GM20000 (cell line): ENCODE measurements at places on chromosomes 6 and 20.

GRCh38 chr6:43879722-43880121 lies 109.7 kb downstream of the VEGFA start:
- DNase-seq, result no peak

DNA sequence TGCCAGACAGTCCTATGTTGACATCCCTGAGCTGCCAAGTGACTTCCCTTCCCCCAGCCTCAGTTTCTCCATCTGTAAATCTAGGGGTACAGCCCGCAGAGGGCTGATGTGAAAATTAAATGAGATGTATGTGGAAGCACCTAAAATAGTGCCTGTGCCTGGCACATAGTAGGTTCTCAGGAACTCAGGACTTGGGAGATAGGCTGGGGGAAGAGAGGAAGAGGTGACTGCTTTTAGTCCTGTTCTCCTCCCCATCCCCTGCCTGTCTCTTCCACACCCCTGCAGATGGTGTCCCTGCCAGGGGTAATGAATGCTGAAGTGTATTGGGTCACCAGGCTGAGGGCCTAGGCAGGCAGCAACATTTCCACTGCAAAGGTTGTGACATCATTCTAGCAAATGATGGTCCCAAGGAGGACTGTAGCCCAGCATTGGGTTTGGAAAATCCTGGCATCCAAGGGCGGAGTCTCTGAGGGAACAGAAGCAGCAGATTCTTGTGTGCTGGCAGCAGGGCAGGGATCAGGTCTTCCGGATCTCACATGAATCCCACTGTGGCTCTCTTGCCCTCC lies 1.8 kb downstream of the SNPH start:
- peak; percentile 2 for DNase-seq

DNA sequence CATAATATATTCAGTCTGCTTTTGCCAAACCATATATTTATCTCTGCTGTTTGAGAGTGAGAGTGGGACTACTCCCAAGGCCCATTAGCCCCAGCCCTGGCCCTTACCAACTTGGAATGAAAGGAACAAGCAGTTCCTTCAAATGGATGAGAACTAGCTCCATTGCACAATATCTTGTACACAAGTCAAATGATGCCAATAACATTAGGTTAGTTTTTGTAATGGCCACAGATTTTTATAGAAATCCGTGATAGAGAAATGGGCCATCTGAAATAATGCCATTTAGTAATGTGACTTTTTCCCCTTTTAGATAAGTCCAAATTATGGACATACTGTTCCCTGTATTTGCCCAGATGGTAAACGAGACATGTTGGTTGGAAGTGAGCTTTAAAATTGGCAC lies 117.0 kb downstream of the MAP3K7 start:
- no peak for DNase-seq

GRCh38 chr6:162119341-162119740 lies 608.2 kb downstream of the PRKN start:
- no peak for DNase-seq

DNA sequence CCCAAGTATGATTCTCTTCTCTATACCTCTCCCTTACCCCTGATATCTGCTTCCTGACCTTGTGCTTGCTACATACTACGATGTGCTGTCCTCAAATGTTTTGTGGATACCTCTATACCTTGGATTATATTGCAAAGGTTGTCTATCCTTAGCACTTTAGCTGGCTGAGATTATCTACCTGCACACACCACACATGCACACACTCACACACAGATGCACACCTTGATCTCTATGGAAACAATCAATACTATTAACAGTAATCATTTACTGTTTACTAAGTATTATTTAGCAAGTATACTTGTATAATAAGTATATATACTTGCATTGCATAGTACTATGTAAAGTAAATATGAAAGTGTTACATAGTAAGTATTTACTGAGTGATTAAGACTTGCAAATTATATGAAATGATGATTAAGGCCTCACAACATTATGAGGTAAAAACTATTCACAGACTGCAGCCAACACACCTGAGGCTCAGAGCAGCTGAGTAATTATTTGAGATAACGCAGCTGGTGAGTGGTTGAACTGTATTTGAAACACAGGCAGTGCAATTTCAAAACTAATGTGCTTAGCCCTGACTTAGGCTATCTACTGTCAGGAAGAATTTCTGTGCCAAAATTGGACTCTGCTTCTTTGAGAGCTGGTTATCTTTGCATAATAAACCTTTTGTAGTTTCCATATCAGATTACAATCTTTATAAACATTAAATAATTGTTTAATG lies 699.9 kb downstream of the FRK start:
- DNase-seq, result no peak

DNA sequence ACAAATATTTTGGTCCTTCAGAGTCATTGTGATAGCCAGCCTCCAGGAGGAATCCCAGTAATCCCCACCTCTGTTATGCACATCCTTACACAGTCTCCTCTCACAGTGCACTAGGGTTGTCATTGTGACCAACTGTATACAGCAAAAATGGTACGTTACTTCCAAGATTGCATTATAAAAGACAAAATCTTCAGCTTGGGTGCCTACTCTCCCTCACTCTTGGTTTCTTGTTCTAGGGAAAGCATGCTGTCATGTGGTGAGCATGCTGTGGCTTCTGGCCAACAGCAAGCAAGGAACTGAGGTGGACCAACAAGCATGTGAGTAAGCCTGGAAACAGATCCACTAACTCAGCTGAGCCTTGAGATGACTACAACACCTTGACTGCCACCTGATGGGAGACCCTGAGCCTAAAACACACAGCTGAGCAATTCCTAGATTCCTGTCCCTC lies 130.1 kb upstream of the DST start:
- DNase-seq, result no peak

DNA sequence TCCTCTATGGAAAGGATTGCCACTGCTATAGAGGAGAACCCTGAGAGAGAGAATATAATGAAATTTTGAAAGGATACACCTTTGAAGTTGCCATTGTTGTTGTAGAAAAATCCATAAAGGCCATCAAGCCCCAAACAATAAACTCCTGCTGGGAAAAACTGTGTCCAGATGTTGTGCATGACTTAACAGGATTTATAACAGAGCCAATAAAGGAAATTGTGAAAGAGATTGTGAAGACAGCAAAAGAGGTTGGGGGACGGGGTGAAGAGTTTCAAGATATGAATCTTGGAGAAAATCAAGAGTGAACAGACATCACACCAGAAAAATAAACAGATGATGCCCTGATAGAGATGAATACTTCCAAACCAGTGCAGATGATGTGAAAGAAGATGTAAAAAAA lies 396.4 kb downstream of the BCKDHB start:
- DNase-seq, result no peak

DNA sequence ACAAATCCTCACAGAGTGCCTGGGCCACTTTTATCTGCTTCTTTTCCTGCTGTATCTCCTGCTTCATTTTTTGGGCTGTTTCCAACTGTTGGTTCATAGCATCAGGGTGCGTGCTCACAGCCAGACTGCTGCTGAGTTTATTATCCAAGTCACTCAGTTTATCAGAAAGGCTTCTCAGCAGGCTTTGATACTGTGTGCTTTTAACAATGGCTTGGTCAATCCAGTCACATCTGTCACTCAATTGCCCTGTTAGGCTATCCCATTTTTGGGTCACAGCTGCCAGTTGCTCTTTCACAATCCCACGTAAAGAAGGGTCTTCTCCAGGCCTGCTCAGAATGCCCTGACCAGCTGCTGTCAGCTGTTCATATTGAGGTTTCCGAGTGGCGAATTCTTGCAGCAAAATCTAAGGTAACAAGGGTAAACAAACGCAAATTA lies 87.2 kb downstream of the DST start:
- DNase-seq, result no peak

DNA sequence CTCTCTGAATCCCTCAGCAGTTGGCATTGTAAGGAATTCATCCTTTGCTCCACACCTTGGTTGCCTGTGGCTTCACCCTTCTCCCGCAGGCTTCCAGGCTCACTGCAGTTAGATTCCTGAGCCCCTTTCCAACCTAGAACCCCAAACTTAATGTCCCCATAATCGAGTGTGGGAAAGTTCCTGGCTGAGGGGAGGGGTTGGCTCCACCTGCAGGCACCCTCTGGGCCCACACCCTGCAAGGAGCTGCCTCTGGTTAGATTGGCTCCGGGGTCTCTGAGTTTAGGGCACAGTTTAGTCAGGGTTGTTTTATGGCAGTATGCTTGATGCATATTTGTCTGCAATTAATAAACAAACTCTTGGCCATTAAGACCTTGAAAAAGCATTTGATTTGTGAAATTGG lies 63.4 kb downstream of the MTHFD1L start:
- peak; percentile 31 for DNase-seq

DNA sequence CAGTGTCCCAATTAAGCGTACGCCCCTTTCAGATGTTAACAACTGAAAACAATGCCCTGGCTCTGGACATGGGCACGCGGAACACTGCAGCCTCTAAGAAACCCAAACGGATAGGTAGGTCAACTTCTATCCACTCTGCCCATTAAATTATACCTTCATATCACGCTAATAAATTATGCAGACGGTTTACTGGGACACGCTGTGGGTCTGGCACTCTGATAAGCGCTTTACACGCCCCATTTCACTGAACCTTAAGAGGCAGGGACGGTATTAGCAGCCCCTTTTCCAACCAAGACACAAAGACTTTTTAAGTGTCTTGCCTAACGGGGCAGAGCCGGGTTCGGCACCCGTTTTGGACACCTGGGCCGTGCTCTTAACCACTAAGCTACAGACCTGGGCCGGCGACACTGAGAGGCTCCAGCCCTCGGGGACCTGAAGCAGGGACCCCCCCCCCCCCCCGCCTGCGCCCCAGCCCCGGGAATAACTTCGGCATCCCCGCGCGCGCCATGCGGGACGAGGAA lies 744 bp downstream of the STAU1 start:
- peak; percentile 32 for DNase-seq

GRCh38 chr6:105178110-105178509 lies 1.7 kb downstream of the POPDC3 start:
- no peak for DNase-seq

DNA sequence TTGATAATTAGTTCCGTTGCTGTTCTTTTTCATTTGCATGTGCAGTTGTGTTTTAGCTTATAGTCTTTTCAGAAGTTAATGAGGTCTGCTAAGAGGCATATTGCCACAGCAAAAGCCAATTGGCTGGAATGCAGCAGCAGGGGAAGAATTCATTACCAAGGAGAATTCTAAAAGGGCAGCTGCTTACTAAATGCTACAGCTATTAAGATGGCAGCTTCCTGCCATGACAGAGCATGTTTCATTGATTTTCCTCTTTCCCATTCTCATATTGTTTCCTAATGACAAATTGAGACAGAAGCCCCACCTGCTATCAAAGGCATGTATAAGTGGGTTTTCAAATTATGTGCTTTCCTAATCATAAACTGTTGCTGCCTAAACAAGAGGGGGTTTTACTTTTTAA lies 66.6 kb downstream of the CLVS2 start:
- DNase-seq, result no peak

DNA sequence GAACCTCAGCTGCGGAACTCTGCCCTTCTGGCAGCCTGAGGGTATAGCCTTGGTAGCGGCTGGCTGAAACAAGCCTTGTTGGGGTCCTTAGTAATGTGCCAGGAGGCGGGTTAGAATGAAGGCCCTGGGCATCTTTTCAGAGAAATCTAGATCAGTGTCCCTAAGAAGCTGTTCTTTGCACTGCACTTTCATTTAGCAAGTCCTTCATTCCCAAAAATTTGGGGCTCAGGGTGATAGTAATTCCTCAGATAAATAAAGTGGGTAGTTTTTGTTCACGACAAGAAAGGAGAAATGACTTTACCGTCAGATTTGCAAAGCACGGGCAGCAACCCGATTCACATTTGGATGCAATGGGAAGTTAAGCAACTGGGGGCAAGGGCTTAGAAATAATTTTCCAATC lies 3.2 kb downstream of the INSM1 start:
- no peak for DNase-seq

DNA sequence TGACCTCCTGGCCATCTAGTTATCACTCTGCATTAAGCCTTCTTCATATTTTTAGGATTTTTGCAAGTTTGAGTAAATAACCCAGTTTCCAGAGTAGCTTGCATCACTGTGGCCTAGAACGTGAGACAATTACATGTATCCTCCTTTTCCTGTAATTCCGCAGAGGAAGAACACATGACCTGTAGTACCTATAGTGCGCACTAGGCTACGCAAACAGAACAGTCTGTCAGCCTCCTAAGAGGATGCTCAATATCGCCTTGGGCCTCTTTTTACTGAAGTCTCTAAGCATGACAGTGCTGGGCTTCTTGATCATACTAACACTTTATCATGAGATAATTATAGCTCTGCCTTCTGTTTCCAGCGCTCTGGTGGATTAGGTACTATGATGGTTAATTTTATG lies 20.2 kb upstream of the NR2E1 start:
- DNase-seq, result no peak

GRCh38 chr6:16409531-16410441 lies 171.4 kb downstream of the GMPR start:
- peak; percentile 63 for DNase-seq

- DNase-seq, result no peak
These were observed 164.5 kb downstream of the CD83 start for GRCh38 chr6:14281811-14282660.

DNA sequence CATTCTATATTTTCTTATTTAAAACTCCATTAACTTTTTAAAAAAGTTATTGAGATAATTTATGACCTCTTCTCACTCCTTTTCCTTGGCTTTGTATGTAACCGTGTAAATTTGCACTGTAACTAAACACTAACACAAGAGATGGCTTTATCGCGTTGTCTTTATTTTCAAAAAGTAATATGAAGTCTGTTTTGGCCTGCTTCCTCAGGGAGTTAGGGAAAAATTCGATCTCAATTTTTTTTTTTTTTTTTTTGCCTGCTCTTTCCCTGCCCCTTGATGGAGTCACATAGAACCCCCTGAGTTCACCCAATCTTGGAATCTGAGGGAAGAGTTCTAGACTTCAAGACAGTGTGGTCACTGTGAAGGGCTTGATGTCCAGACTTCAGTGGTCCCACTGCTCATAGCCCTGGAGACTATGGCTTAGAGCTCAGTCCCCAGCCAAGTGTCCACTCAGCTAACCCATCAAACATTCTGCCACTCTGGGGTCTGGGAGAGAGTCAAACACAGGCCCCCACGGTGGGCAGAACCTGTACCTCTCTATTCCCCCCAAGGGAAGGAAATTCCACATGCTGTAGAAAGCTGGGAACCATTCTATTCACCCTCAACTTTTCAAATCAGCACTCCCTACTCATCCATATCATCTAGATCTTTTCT lies 15.7 kb upstream of the TBC1D22B start:
- no peak for DNase-seq
